T-helper 17 cell (primary cell): ENCODE measurements at places on chromosomes 6 and 20.

GRCh38 chr6:30914854-30915590, 984 bp downstream of the VARS2 start:
- DNase-seq = no peak

DNA sequence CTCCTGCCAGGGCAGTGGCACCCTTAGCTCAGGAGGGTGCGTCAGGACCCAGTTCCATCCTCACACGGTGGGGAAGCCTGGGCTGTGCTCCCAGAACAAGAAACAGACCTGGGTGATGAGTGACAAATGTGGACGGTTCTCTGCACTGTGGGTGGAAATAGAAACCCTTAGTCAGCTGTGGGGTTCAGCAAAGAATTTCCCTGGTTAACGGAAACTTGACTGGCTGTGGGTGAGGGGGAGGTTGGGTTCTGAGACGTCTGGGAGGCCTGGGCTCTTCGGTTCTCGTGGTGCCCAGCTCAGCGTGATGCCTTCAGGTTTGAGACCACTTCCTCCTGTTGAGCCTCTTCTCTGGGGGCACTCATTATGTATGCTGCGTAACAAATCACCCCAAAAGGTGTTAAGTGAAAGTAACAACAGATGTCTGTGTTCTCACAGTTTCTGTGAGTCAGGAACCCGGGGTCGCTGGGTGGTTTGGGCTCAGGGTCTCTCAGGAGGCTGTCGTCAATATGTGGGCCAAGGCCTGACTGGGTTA, 53.1 kb upstream of the FAM83D start:
- DNase-seq = peak; percentile 45

- DNase-seq = peak; percentile 85
Measured at GRCh38 chr6:26025894-26026832, 61.1 kb upstream of the HFE start.

- no peak for DNase-seq
Measured at GRCh38 chr20:37941332-37941731, 38.4 kb downstream of the VSTM2L start.

GRCh38 chr6:2733736-2734480, 16.8 kb downstream of the MYLK4 start:
- no peak for DNase-seq
